Activated CD8-positive, alpha-beta T cell treated with anti-CD3 and anti-CD28 coated beads, Interleukin-2, amount 10 ng/mL, durations not matched to agents 7 days and 5 days (primary cell): ENCODE measurements at places on chromosomes 7 and 10.

- no peaks in the 10 kb centered on the region for H3K4me1 ChIP-seq
- H3K36me3 ChIP-seq, result no peaks in the 10 kb centered on the region
- no peak overlapping the region for H3K27ac ChIP-seq
These were observed 33.3 kb downstream of the OR13A1 start for GRCh38 chr10:45282061-45282460.

- H3K4me1 ChIP-seq, result peaks cover 23% of the 10 kb centered on the region
- no peak for DNase-seq
These were observed 4.4 kb downstream of the WDR91 start for GRCh38 chr7:135206941-135207391.

DNA sequence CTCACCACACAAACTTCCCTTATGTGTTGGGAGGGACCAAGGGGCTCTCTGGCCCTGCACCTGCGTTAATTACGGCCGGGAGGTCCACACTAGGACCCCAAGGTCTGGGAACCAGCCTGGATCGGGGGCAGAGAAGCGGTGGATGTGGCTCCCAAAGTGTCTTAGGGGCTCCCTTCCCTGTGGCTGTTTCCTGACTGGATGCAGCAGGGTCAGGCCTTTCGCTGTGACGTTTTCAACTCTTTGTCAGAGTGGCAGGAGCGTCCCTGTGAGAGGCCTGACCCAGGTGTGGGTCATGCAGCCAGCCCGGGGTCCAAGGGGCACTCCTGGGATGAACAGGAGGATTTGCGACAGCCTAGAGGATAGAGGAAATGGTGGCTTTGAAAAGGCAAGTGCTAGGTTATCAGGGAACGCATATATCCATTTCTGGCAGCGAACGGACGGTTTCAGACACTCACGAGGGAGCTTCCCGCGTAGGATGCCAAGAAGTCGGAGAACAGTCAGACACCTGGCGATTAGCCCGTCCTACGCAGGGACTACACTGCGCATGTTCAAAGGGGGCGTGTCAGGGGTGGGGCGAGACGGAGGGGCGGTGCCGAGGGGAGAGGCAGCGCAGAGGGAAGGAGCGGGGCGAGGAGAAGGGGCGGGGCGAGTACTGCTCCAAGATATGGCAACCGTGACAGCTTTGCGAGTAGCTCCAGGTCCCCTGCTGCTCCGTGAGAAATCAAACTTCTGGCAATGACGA lies 46.2 kb upstream of the ZNF716 start:
- H3K4me1 ChIP-seq, result no peaks in the 10 kb centered on the region
- peaks cover 3% of the 10 kb centered on the region for H3K36me3 ChIP-seq
- no peaks in the 10 kb centered on the region for H3K27me3 ChIP-seq
- DNase-seq, result no peak

- H3K4me1 ChIP-seq, result no peaks in the 10 kb centered on the region
- no peak overlapping the region for H3K4me3 ChIP-seq
- no peak for DNase-seq
- peak overlapping the region; percentile 43 for H3K27ac ChIP-seq
These were observed 36.9 kb downstream of the ELFN1 start for GRCh38 chr7:1706721-1707613.

GRCh38 chr7:74275401-74275881 lies 13.8 kb upstream of the CLIP2 start:
- H3K4me3 ChIP-seq, result no peak overlapping the region
- no peak overlapping the region for H3K27ac ChIP-seq
- H3K27me3 ChIP-seq, result no peaks in the 10 kb centered on the region
- H3K36me3 ChIP-seq, result no peaks in the 10 kb centered on the region
- peaks cover 18% of the 10 kb centered on the region for H3K4me1 ChIP-seq

DNA sequence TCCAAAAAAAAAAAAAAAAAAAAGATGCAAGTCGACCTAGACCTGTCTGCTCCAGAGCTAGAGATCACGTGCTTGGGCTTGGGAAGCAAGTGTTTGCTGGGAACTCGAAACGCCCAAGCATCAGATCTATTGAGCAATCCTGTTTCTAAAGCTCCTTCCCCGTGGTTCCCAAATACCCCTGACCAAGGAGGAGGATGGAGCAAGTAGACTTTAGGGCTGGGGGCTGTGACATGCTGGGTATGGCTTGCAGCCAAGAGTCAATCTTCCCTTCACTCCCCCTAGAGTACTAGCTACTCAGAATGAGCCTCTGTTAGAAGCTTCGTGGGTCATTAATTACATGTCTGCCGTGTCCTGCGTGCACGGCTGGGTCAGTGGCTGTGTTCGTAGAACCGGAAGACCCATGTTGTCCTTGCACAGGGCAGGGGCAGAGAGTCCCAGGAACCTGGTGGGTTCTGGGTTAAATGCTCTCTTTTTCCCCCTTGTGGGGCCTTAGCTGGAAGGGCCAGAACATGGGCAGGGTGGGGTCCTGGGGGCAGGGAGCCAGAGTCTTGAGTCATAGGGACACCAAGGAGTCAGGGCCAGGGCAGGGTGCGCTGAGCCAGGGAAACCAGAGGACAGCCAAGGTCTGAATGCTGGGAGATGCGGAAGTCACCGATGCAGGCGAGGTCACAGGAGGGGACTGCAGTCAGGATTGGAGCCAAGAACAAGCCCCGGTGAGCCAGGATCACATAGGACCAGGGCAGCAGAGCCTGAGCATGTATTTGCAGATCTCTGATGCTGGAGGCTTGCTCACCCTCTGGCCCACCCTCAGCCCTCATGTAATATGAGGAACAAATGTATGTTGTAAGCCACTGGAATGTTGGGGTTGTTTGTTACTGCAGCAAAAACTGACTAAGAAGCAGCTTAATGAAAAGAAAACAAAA lies 34.6 kb upstream of the TPST1 start:
- no peaks in the 10 kb centered on the region for H3K4me1 ChIP-seq
- no peak overlapping the region for H3K4me3 ChIP-seq
- no peaks in the 10 kb centered on the region for H3K27me3 ChIP-seq

DNA sequence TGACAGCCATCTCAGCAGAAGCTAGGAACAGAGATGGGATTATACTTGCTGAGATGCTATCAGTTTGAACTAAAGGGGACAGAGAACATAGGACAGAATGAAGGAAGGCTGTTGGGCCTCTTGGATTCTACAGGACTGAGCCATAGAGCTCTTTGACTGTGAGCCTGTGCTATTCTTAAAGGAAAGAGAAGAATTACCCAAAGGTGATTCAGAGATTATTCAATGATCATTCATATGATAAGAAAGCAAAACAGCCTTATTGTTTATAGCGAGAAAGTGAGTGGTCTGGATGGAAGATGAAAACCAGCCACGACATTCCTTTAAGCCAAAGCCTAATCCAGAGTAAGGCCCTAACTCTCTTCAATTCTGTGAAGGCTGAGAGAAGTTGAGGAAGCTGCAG lies 69.7 kb upstream of the NEUROD6 start:
- H3K27me3 ChIP-seq, result no peaks in the 10 kb centered on the region
- no peak for DNase-seq
- H3K27ac ChIP-seq, result no peak overlapping the region
- no peak overlapping the region for H3K4me3 ChIP-seq
- no peaks in the 10 kb centered on the region for H3K36me3 ChIP-seq

GRCh38 chr7:80785276-80785675 lies 133.6 kb downstream of the SEMA3C start:
- no peak overlapping the region for H3K27ac ChIP-seq
- no peak for DNase-seq
- H3K27me3 ChIP-seq, result no peaks in the 10 kb centered on the region
- no peaks in the 10 kb centered on the region for H3K36me3 ChIP-seq
- no peaks in the 10 kb centered on the region for H3K4me1 ChIP-seq

- H3K27me3 ChIP-seq, result peaks cover 11% of the 10 kb centered on the region
- H3K27ac ChIP-seq, result no peak within 1 kb of the TSS
- H3K4me3 ChIP-seq, result no peak within 1 kb of the TSS
- no peaks in the 10 kb centered on the region for H3K36me3 ChIP-seq
- no peak for DNase-seq
These were observed at the start of gene AKR1B15 for GRCh38 chr7:134548877-134549276. Gene AKR1B15, plus strand, starts transcription at chr7:134549110. Its CDS starts 15,510 bp downstream, at chr7:134564620.

GRCh38 chr10:84337199-84337598 lies 8.8 kb downstream of the CCSER2 start:
- H3K27ac ChIP-seq, result no peak overlapping the region
- H3K4me1 ChIP-seq, result peaks cover 50% of the 10 kb centered on the region
- H3K4me3 ChIP-seq, result no peak overlapping the region
- no peak for DNase-seq
- no peaks in the 10 kb centered on the region for H3K27me3 ChIP-seq
- peaks cover 17% of the 10 kb centered on the region for H3K36me3 ChIP-seq

- H3K4me1 ChIP-seq, result no peaks in the 10 kb centered on the region
- no peak overlapping the region for H3K4me3 ChIP-seq
- no peak for DNase-seq
- H3K27ac ChIP-seq, result no peak overlapping the region
- no peaks in the 10 kb centered on the region for H3K36me3 ChIP-seq
These were observed 152.6 kb downstream of the RAPGEF5 start for GRCh38 chr7:22204312-22204711.

GRCh38 chr7:131498237-131498885 lies 58.1 kb downstream of the PODXL start:
- no peak overlapping the region for H3K4me3 ChIP-seq
- peaks cover 27% of the 10 kb centered on the region for H3K4me1 ChIP-seq
- DNase-seq, result no peak

GRCh38 chr7:106986450-106986977 lies 58.0 kb upstream of the PRKAR2B start:
- H3K4me3 ChIP-seq, result no peak overlapping the region
- no peaks in the 10 kb centered on the region for H3K27me3 ChIP-seq
- DNase-seq, result no peak
- H3K27ac ChIP-seq, result no peak overlapping the region
- H3K36me3 ChIP-seq, result no peaks in the 10 kb centered on the region
- no peaks in the 10 kb centered on the region for H3K4me1 ChIP-seq

GRCh38 chr10:33265621-33266020 lies 68.8 kb downstream of the NRP1 start:
- H3K4me3 ChIP-seq, result no peak overlapping the region
- no peak for DNase-seq
- peaks cover 15% of the 10 kb centered on the region for H3K4me1 ChIP-seq
- no peaks in the 10 kb centered on the region for H3K27me3 ChIP-seq
- no peaks in the 10 kb centered on the region for H3K36me3 ChIP-seq

DNA sequence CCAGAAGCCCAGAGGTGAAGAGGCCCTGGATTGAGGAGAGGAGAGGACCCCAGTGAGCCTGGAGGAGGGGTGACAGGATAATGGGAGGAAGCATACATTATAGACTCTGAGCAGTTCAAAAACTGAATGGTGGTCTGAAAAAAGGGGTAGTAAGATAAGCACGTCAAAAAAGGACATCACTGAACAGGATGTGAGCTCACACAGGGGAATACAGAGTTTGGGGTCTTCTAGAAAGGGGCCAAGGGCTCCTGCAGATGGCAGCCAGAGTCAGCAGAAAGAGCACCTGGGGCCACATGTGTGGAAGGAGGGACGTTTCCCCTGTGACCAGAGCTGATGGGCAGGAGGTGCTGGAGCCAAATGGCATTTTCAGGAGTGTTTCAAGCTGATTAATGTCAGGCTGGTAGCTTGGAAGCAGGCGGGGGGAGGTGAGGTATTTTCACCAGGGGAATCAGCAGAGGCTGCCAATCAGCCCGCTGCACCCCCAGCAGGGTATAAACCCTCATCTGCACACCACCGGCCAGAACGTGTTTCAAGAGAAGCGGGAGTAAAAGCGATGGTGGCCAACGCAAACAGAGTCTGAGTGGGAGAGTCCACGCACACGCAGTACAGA lies 85.8 kb downstream of the TNS3 start:
- no peak for DNase-seq
- no peaks in the 10 kb centered on the region for H3K36me3 ChIP-seq
- no peak overlapping the region for H3K4me3 ChIP-seq
- no peak overlapping the region for H3K27ac ChIP-seq
- H3K27me3 ChIP-seq, result peaks cover 2% of the 10 kb centered on the region
- no peaks in the 10 kb centered on the region for H3K4me1 ChIP-seq

- no peak overlapping the region for H3K27ac ChIP-seq
- H3K36me3 ChIP-seq, result peaks cover 43% of the 10 kb centered on the region
- H3K4me3 ChIP-seq, result no peak overlapping the region
- no peaks in the 10 kb centered on the region for H3K27me3 ChIP-seq
- DNase-seq, result no peak
These were observed 74.1 kb downstream of the RALA start for GRCh38 chr7:39697483-39697882.

DNA sequence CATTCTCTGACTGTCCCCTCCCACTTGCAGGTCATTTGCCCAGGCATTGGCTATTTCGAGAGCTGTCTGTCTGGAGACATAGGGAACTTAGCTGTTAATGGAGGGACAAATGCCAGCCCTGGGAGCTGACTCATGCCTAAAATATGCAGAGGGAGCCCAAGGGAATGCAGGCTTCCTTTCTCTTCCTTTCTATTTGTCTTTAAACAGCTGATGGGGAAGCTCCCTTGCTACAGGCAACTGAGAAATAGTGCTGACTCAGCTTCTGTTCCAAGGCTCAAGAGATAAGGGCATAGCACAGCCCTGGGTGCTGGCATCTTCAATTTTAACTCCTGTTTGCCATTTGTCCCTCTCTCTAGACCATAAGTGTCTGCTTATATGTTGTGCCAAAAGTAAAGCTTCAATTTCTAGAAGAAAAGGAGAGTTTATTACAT lies 82.7 kb upstream of the C1GALT1 start:
- H3K36me3 ChIP-seq, result no peaks in the 10 kb centered on the region
- H3K4me3 ChIP-seq, result no peak overlapping the region
- H3K27me3 ChIP-seq, result peaks cover 6% of the 10 kb centered on the region
- no peak overlapping the region for H3K27ac ChIP-seq
- peaks cover 7% of the 10 kb centered on the region for H3K4me1 ChIP-seq
- DNase-seq, result no peak

DNA sequence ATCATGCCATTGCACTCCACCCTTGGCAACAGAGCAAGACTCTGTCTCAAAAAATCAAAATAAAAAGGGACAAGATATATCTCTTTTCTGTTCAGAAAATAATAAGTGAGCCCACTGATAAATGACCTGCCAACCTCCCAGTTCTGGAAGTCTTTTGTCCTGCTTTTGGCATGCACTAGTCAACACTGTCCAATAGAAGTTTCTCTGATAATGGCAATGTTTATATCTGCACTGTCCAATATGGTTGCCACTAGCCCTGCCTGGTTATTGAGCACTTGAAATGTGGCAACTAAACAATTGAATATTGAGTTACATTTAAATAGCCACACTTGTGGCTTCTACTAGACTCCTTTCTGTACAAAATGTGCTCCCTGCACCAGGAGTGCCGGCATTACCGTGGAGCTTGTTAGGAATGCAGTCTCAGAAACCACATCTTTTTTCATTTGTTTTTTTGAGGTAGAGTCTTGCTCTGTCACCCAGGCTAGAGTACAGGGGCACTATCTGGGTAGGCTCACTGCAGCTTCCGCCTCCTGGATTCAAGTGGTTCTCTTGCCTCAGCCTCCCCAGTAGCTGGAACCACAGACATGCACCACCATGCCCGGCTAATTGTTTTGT lies 229.7 kb downstream of the CACNB2 start:
- no peaks in the 10 kb centered on the region for H3K27me3 ChIP-seq
- DNase-seq, result no peak
- H3K4me3 ChIP-seq, result no peak overlapping the region
- H3K36me3 ChIP-seq, result no peaks in the 10 kb centered on the region
- no peaks in the 10 kb centered on the region for H3K4me1 ChIP-seq

GRCh38 chr10:59838085-59838789 lies 68.1 kb downstream of the CCDC6 start:
- no peak for DNase-seq
- no peak overlapping the region for H3K27ac ChIP-seq
- H3K4me3 ChIP-seq, result no peak overlapping the region
- no peaks in the 10 kb centered on the region for H3K27me3 ChIP-seq
